ENCODE measurements at places on chromosomes 11 and 22.

GRCh38 chr11:35337136-35337913 is 82.0 kb downstream of the SLC1A2 start:
- no peak for DNase-seq

GRCh38 chr11:118876286-118876685 is 7.4 kb upstream of the CXCR5 start:
- no peak for DNase-seq

- no peak for DNase-seq
These were observed 79.7 kb upstream of the SHISAL1 start for GRCh38 chr22:44392446-44392921.

DNA sequence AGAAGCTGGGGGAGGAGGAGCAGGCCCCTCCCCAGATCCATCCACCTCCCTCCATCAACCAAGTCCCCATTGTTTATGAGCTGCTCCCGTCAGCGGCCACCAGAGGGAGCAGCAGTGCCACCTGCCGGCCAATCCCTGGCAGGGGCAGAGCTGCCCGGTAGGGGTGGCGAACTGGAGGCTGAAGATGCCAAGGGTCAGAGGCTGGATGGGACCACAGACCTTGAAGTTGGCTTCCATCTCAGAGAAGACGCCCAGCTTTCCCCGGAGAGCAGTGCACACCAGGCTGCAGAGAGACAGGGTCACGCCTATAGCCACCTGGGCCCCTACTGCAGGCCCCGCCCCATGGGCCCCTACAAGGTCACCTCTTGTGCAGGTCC is 3.6 kb downstream of the FIBP start:
- peak; percentile 52 for DNase-seq

DNA sequence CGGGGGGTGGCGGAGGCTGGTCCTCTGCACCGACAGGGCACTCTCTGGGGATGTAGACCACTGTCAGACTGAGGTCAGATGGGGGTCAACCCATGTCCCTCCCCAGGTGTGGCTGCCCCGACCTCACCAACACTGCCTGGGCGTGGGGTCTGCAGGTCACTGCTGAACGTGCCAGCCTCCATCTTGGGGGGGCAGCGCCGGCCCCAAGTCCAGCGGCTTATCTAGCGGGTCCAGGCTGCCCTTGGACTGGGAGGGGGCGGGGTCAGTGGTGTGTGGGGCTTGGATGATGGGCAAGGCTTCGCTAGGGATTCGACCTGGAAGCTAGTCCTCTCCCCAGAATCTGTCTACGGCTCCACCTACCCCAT is 178.2 kb downstream of the IGLL1 start:
- DNase-seq, result no peak

GRCh38 chr11:68545796-68546195 is 85.2 kb downstream of the PPP6R3 start:
- no peak for DNase-seq

- no peak for DNase-seq
These were observed 16.3 kb downstream of the NPTXR start for GRCh38 chr22:38827510-38827909.

- DNase-seq, result no peak
These were observed 65.6 kb downstream of the IMMP1L start for GRCh38 chr11:31443802-31444201.

GRCh38 chr11:119496469-119496868 is 73.5 kb upstream of the THY1 start:
- DNase-seq, result no peak

- no peak for DNase-seq
These were observed 5.3 kb downstream of the MALAT1 start for GRCh38 chr11:65503949-65504673.

DNA sequence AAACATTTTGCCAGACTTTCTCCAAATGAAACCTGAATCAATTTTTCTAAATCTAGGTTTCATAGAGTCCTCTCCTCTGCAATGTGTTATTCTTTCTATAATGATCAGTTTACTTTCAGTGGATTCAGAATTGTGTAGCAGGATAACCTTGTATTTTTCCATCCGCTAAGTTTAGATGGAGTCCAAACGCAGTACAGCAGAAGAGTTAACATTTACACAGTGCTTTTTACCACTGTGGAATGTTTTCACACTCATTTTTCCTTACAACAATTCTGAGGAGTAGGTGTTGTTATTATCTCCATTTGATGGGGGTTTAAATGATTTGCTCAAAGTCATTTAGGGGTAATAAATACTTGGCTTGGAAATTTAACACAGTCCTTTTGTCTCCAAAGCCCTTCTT is 9.6 kb downstream of the RAG1 start:
- no peak for DNase-seq

GRCh38 chr11:64474680-64475079 is 115.7 kb downstream of the RPS6KA4 start:
- DNase-seq, result no peak

DNA sequence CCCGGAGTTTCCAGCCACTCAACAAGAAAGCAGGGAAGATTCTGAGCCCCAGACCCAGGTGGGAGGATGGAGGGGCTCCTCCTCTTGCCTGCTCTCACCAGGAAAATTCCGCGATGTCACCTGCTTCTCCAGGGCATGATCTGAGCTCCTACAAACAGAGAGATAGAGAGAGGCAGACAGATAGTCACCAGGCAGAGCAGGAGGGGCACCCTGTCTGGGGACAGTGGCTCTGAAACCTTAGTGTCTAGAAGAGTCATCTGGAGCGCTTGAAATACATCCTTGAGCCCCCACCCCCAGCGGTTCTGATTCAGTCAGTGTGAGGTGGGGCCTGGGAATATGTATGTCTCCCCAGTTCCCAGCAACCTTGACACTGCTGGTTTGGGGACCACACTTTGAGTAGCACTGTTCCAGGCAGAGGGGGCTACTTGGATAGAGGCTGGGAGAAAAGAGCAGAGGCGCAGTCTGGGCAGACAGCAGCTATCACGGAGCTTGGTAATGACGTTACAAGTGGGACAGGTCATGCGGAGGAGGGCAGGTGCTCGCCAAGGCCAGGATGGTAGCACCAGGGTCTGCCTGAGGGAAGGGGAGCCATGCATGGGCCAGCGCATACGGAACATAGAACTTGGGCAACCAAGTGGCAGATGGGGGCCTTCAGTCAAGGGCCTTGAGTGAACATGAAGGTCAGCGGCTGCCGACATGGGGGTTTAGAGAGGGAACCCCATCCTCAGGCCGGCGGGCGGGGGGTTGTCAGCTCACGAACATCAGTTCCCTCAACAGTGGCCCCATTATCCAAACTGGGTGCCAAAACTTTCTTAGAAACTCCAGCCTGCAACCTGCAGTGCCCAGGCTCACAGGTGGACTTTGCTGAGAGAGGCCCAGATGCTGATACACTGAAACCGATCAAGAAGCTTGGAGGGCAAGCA is 60.9 kb upstream of the MYEOV start:
- no peak for DNase-seq

DNA sequence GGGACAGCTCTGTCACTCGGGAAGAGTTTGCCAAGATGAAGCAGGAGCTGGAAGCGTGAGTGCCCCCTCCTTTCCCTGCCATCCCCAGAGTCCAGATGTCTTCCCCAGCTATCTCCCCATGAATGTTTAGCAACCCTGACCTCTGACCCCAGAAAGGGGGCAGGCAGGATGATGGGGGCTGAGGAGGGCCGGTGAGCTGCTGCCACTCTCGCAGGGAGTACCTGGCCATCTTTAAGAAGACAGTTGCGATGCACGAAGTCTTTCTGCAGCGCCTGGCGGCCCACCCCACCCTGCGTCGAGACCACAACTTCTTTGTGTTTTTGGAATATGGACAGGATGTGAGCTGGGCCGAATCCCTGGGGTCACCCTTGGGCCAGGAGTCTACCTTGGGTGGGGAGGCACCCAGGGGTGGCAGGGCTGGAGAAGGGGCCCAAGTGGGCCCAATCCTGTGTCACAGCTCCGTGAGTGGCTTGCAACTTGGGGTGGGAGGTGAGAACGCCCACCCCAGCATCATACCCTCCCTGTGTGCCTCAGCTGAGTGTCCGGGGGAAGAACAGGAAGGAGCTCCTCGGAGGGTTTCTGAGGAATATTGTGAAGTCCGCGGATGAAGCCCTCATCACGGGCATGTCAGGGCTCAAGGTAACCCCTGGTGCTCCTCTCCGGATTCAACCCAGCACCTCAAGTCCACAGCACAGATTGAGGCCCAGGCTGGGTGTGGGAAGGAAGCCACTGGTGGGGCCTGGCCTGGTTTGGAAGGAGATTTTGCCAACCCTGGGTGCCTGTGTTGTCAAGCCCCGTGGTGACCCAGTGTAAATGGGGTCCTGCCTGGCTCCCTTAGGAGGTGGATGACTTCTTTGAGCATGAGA is 7.5 kb downstream of the CFL1 start:
- no peak for DNase-seq

DNA sequence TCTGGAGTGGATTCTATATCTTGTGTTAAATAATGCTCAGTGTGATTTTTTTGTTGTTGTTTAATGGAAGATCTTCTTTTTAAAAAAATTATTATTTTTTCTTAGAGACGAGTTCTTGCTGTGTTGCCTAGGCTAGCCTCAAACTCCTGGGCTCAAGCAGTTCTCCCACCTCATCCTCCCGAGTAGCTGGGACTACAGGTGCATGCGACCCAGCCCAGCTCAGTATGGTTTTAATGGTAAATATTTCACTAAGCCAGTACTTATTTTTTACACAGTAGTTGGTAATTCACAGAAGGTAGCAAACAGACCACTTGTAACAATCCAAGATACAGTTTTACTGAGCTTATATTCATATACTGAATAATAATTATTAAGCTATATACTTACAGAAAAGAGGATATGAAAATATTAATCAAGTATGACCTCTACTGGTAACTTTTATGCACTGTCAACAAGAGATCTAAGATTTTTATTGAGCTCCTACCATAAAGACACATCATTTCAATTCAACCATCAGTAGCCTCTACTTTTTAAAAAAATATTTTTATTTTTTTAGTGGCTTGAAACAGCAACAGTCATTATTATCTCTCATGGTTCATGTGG is 6.1 kb upstream of the CD59 start:
- no peak for DNase-seq

DNA sequence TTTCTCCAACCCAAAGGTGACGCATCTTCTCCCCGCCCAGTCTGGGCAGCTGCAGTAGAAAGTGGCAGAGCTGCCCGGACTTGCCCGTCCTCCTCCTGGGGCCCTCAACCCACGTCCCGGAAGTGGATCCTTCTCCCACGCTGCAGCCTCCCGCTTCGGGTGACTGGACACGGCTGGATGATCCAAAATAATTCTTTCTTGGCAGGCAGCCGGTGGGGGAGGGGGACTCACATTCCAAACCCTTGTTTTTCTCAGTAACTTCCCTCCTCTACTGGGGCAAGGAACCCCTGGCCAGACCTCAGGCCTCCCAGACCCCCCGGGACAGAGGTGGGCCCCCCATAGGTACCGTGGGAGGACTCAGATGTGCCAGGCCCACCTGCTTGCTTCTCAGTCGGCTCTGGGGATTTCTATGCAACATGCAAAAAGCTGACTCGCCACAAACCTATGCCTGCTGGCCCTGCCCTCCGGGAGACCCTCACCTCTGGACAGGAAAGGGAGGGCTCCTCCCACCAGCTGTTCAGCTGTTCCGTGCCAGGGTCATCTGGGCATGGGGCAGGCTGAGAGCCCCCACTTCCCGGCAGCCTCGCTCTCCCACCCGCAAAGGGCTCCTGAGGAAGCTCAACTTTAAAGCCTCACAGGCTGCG is 1.4 kb downstream of the PLXNB2 start:
- peak; percentile 71 for DNase-seq

DNA sequence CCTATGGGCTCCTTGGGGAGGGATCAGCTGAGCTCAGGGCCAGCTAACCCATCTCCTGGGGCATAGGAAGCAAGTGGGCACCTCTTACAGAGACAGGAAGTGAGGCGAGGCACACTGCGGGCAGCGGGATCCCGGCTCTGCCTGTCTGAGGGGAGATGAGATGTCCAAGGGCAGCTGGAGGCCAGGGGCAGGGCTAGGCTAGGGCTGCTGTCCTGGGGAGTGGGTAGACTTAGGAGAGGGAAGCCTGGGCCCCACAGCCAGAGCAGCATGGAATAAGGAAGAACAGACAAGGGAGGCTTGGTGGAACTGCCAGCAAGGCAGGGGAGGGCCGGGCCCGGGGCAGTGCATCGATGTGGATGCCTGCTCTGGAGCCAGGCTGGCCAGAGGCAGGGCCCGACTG is 76.3 kb downstream of the MORC2 start:
- DNase-seq, result no peak

DNA sequence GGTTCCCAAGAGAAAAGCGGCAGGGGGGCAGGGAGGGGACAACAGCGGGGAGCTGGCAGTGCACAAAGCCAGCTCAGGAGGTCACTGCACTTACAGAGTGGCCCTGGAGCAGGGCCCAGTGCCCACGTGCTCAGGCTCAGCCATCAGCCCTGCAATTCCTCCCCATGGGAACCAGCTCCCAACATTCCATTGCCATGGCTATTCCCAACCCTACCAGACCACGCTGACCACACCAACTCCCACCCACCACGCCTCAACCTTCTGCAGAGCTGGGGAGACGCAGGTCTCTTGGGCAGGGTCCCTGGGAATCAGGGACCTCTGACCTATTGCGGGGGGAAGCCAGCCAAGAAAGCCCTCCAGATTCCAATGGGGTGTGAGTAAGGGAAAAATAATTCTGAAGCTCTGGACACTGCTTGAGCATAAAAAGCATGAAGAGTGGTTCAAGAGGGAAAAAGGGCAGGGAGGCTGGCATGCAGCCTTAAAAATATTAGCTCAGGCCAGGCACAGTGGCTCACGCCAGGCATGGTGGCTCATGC is 38.3 kb upstream of the TFIP11 start:
- no peak for DNase-seq

GRCh38 chr11:31960126-31960525 is 130.7 kb upstream of the RCN1 start:
- no peak for DNase-seq

GRCh38 chr22:27790376-27791158 is 11.0 kb downstream of the MN1 start:
- no peak for DNase-seq

DNA sequence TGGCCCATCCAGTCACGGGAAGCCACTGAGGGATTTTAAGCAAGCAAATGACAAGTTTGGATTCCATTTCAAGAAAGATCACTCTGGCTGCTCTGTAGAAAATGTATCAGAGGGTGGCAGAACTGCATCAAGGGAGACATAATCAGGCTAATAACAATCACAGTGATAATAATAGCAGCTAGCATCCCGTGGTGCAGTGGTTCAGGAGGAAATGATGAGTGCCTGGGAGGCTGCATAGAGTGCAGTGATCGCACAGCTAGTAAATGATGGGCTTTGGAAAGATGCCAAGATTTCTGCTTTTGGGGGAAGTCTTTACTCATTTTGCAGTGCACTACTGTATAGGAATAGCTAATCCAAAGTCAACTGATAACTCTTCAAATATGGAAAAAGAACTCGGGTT is 35.8 kb downstream of the TNRC6B start:
- no peak for DNase-seq
